ENCODE measurements at places on chromosomes 16 and 17.
A peak's percentile ranks its signal among the peaks of the same experiment; 100 is the strongest.

GRCh38 chr16:12235110-12235509 is 258.6 kb downstream of the SNX29 start:
- DNase-seq = no peak

- no peak for DNase-seq
Measured at GRCh38 chr17:49012769-49013255, 15.6 kb downstream of the IGF2BP1 start.

DNA sequence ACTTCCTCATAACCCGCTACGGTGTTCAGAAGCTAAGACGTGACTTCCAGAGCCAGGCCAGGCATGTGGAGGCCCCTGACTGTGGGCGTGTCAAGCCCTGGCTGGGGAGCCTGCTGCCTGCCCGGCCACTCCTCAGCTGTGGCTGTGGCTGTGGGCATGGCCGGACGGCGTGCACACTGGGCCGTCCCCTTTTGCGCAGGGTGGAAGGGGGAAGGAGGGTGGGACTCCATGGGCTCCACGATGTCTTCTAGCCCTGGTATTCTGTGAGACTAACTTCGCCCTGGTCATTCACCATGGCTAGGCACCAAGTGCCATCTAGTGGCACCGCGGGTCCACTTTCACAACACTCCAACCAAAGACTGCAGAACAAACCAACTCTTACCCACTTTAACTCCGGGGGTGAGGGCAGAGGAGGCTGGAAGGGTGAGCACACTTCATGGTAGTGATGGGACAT is 67.9 kb downstream of the N4BP1 start:
- no peak for DNase-seq

DNA sequence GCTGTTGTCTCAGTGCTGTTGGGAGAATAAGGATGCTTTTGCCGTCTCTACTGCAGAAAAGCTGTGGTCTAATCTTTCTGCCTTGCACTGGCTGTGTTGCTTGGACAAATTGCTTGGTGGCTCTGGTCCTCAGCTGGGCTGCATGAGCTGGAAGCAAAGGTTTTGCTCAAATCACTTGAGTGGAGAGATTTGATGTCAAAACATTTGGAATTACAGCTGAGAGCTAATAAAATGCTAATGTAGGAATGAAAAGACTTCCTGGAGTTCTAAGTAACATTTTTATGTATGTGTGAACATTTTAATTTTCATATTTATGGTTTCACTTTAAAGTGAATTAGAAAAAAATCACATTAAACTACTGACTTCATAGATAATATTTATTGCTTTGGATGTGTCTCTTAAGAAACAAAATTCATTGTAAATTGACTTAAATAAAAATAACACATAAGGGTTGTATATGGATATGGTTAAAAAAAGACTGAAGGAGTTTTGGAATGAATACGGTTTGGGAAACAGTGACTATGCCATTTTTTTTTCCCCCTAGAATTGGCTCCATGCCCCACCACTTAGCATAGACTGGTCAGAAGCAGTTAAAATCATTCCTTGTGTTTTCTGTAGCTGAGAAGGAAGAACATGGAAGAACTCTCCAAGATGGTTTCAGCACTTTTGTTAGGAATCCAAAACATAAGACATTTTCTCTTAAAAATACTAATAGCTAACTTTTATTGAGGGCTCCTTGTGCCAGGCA is 39.2 kb upstream of the FAM20A start:
- DNase-seq = no peak

- DNase-seq = no peak
Measured at GRCh38 chr16:51845586-51846305, 694.7 kb upstream of the SALL1 start.

DNA sequence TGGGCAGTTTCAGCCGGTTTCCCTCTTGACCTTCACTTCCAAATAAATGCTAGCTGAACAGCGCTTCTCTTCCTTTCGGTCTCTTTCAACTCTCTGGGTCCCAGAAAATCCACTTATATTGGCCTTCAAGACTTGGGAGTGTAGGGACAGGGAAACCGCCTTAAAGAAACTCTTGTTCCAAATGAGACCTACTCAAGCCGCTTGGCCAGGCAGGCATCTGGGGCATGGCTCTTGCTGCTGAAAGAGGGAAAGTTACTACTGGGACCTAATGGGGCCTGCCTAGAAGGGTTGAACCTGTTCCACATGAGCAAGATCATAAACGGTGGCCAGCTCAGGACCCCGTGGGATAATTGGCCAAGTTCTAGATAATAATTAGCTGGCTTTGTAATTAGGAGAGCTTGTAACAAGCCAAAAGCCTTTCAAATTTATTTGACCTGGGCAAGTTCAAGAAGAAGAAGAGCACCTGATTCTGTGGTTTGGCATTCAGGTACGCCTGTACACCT is 13.2 kb downstream of the CDH1 start:
- no peak for DNase-seq

DNA sequence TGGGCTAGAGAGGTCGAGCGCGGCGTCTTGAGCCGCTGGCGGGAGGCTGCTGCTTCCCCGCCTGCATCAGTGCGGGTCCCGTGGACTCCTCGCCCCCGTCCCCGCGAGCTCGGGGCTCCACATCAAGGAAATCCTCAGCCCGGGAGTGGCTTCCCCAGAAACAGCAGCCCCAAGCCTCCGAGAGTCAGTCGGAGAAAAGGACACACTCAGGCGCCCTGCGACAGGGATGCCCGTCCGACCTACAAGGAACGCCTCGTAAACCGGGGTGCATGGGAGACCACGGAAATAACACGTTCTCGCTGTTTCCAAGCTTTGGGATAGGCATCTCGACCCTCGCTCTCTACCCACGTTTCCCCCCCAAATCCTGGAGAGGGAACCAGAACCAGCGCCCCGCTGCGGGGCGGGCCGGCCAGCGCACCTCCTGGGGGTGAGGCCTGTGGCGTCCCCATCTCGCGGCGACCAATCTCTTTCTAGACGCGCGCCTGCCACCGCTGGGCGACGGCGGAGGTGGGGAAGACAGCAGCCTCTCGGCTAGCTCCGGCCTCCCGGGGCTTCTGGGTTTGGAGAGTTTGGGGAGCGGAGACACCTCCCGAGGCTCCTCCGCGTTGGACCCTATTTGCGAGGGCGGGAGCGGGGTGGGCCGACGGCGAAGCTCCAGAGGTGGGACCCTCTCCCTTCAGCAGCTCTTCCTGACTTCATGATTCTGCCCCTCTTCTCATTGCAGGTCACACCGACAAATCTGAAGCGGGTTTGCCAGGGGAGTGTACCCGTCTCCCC is 759 bp upstream of the TP53I13 start:
- DNase-seq = peak; percentile 68

DNA sequence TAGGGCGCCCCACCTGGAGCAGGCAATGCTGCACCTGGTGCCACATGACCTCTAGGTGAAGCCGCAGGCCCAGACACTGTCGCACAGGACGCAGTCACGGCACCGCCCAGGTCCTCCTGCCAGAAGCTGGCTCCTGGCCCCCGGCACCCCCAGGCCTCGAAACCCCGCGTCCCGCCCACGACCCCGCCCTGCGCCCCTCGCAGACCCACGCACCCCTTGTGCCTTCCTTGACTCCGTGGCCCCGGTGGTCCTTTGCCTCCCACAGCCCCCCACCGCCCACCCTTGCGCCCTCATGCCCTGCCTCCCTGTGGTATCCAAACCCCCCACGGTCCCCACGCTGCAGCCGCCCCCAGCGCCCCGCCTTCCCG is 6.3 kb upstream of the C1QTNF8 start:
- DNase-seq = no peak

- no peak for DNase-seq
Measured at GRCh38 chr17:50904518-50905459, 38.6 kb upstream of the TOB1 start.

DNA sequence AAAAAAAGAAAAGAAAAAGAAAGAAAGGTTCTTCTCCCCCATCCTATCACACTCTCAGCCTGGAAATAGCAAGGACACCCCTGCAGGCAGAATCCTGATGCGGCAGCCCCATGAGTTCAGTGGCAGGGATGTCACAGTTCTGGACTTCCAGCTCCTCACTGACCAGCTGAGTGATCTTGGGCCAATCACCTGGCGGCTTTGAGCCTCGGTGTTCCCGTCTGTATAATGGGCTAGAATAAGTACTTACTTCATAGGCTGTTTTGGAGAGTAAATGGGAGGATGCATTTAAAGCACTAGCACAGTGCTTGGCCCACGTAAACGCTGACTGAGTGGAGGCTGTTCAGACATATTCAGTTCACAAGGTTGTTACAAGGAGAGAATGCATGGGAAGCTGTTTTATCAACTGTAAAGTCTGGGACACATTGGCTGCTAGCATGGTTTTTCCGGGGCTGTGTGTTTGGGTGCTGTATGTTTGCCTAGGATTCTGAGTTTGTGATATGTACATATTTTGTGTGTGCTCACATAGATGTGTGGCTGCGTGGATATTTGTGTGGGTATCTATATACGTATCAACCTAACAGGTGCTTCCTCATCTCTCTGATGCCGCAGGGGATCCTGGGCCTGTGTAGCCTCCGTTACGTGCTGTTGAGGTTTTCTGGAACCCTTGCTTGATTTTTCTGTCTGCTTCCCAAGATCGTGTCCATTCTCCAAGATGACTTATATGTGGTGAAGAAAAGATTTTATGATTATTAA is 3.4 kb downstream of the BHLHA9 start:
- DNase-seq = no peak

GRCh38 chr17:50203604-50204345 is 2.3 kb upstream of the COL1A1 start:
- DNase-seq = no peak

- DNase-seq = no peak
Measured at GRCh38 chr17:71398025-71398424, 722.8 kb upstream of the SOX9 start.

DNA sequence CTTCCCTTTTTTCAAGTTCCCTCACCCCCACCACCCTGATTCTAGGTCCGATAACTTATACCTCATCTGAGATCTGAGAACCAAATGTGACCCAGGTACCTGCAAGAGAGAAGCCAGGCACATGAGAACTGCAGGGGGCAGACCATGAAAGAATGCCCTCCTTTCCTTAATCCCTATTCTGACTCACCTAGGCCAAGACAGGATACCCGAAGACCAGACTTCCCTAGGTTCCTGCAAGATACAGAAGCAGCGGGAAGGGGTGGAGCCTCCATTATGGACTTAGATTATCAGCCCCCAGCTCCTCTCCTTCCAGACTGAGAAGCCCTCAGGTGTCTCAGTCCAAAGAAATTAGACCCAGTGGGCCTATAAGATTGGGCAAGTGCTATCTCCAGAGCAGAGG is 2.1 kb downstream of the KCNAB3 start:
- DNase-seq = no peak

- no peak for DNase-seq
Measured at GRCh38 chr16:24971718-24972117, 43.5 kb downstream of the ARHGAP17 start.

DNA sequence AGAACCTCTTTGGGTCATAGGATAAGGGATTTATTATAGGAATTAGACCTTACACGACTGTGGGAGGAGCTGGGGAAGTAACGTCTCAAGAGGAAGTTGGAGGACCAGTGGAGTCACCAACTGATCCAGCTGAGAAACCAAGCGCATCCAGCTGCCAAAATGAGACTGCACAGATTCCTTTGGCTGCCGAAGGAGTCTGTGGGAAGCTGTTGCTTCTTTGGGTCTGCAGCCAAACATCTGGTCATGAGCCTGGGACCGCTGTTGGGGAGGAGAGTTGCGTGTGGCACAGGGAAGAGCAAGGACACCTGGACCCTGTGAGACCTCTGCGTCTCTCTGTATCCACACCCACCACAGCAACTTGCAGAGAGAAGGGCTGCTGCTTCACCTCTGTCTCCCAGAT is 2.4 kb upstream of the NACA2 start:
- DNase-seq = no peak

GRCh38 chr16:3988011-3988410 is 107.5 kb upstream of the CREBBP start:
- DNase-seq = no peak

DNA sequence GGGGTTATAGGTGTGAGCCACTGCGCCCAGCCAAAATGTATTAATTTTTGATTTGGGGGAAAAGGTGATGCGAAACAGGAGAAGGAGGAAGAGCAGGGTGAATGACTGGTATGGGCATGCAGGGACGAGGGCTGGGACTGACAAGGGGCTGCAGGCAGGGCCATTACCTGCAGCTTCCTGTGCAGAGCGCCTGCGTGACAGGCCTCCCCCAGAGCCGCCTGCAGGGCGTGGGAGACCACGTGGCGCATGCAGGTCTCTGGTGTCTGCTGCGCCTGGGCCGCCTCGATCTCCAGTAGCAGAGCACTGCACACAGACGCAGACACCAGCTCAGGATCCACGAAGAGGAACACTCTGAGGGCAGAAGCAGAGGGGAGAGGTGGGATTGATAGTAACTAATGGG is 32.4 kb downstream of the PIK3R6 start:
- no peak for DNase-seq

- no peak for DNase-seq
Measured at GRCh38 chr17:79870540-79870939, 31.3 kb upstream of the CBX4 start.

GRCh38 chr17:62750631-62751051 is 57.5 kb downstream of the MARCHF10 start:
- DNase-seq = no peak

GRCh38 chr16:73764321-73764720 is 532.3 kb upstream of the PSMD7 start:
- DNase-seq = no peak

DNA sequence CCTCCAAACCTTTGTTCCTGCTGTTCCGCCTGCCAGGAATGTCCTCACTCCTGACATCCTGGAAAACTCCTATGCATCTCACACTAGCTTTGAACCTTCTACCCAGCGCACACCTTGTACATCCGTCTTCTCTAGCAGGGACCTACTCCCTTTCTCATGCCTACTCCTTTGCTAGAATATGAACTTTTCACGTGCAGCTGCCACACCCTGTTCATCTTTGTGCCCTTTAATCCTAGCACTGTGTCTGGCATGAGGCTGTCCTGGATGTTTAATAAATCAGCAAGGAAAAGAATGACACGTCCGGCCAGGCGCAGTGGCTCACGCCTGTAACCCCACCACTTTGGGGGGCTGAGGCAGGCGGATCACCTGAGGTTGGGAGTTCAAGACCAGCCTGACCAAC is 111.0 kb downstream of the NTN1 start:
- DNase-seq = no peak

DNA sequence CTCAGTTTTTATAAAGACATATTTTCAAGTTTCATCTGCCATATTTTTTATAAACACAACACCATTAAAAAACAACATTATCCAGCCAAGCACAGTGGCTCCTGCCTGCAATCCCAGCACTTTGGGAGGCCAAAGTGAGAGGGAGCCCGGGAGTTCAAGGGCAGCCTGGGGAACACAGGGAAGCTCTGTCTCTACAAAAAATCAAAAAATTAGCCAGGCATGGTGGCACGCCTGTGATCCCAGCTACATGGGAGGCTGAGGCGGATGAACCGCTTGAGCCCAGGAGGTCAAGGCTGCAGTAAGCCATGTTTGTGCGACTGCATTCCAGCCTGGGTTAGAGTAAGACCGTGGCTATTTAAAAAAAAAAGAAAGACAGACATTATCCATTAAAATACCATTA is 17.2 kb upstream of the NTAN1 start:
- no peak for DNase-seq

GRCh38 chr16:12643034-12643455 is 160.6 kb downstream of the CPPED1 start:
- DNase-seq = no peak

All from effector memory CD4-positive, alpha-beta T cell (primary cell).